ENCODE measurements at places on chromosomes 5 and 9.
A peak's percentile ranks its signal among the peaks of the same experiment; 100 is the strongest.

DNA sequence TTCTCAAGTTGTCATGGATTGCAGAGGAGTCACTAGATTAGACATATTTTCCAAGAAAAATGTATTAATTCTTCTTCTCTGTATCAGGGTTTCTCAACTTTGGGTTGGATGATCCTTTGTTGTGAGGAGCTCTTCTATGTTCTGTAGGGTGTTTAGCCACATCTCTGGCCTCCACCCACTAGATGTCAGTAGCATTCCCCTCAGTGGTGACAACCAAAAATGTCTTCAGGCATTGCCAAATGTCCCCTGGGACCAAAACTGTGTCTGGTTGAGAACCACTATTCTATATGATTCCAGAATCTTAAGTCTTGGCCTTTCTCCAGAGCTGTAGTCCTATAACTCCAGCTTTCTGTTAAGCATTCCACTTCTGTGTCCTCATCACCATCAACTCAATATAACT is 220.9 kb downstream of the KIAA0825 start:
- DNase-seq, result no peak

DNA sequence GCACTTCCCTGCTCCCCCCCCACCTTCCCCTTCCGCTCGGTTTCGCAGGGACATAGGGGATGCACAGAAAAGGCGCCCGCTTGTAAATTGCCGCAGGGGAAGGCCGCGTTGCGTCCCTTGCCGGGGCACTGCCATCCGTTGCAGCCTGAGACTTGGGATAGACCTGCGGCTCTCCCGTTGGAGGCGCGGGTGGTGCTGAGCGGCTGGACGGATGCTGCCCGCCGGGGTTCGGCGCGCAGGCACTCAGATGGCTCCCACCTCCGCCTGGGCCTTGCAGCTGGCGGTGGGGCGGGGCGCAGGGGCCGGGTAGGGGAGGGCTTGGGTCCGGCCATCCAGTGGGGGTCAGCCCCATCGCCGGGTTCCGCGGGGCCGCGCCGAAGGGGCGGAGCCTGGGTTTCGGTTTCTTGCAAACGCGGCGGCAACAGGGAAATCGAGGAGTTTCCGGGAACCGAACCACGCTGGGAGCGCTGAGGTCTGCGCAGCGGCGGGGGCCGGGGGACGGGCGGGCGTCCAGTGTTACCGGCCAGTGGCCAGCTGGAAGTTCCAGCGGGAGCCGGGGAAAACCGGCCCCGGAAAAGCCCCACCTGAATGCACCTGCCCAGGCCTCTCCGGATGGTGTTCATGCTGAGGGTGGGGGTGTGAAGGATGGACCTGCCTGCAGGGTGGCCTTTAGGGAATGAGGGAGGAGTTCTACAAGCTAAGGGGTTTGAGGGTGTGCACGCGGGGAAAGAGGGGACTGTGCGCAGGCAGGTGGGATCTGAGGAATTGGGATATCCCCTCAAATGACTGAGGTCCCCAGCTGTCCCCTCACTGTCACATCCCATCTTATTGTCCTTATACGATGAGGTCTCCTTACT is 6.3 kb upstream of the IRF1 start:
- peak; percentile 51 for DNase-seq

- no peak for DNase-seq
Observed at GRCh38 chr5:123997064-123997461, 485.1 kb downstream of the CSNK1G3 start.

DNA sequence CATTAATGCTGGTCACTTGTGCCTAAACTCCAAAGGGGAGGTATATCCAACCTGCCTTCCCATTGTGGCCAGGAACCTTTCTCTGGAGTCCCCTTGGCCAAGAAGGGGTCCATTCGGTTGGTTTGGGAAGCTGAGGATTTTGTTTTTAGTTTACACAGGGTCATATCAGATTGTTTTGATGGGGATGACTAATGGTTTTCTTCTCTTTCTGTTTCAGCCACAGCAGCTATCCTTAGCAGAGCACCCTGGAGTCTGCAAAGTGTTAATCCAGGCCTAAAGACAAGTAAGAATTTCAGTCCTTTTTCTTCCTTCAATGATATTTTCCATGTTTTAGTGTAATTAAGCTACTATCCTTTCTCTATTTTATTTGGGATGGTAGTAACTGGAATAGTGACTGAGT is 127.8 kb upstream of the CCDC152 start:
- no peak for DNase-seq

GRCh38 chr9:111938427-111938800 is 41.8 kb downstream of the UGCG start:
- no peak for DNase-seq

All from stimulated activated CD4-positive, alpha-beta T cell treated with anti-CD3 and anti-CD28 coated beads, Interleukin-1b, Interleukin-23, amount 100 ng/mL, for 48 hours (primary cell).